Pancreas (tissue), 10 donors: ENCODE measurements at places on chromosomes 16 and 17. TPM values are rescaled to one million over a fixed set of nuclear protein-coding genes. Genes with fewer than 3 reads are reported as not detected.

GRCh38 chr17:48127371-48128051, 19.9 kb downstream of the SNX11 start:
- H3K27me3 ChIP-seq: no peaks in the 10 kb centered on the region
- no peaks in the 10 kb centered on the region for H3K4me1 ChIP-seq
- peaks cover 7% of the 10 kb centered on the region for H3K36me3 ChIP-seq
- H3K4me3 ChIP-seq: no peak overlapping the region
- no peak for DNase-seq
- no peak overlapping the region for H3K27ac ChIP-seq

- no peaks in the 10 kb centered on the region for H3K36me3 ChIP-seq
- no peaks in the 10 kb centered on the region for H3K27me3 ChIP-seq
- DNase-seq: no peak
- no peaks in the 10 kb centered on the region for H3K4me1 ChIP-seq
Observed at GRCh38 chr17:69909389-69909788, 165.6 kb upstream of the KCNJ16 start.

DNA sequence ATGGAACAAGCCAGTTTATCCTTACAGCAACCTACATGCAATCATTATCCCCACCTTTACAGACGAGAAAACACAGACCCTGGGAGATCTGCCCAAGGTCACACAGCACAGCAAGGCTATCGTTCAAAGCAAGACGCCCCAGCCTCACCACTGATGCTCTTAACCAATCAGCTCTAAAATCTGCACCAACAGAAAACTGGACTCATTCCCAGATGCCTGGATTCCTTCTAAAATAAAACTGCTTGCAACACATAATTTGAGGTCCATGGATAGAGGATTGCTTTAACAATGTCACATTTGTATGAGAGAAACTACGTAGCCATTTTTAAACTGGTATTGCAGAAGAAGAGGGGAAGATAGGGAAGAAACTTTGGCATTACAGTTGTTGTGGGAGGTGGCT, 6.8 kb downstream of the COTL1 start:
- H3K36me3 ChIP-seq: no peaks in the 10 kb centered on the region
- no peak overlapping the region for H3K27ac ChIP-seq
- no peak for DNase-seq

GRCh38 chr17:21475571-21475970, 99.4 kb downstream of the KCNJ12 start:
- H3K4me1 ChIP-seq: no peaks in the 10 kb centered on the region
- no peak overlapping the region for H3K27ac ChIP-seq
- no peaks in the 10 kb centered on the region for H3K27me3 ChIP-seq
- DNase-seq: no peak
- no peaks in the 10 kb centered on the region for H3K36me3 ChIP-seq
- no peak overlapping the region for H3K4me3 ChIP-seq

GRCh38 chr17:39979893-39980350, 685 bp upstream of the PSMD3 start:
- H3K4me3 ChIP-seq: peak overlapping the region; percentile 98
- H3K4me1 ChIP-seq: peaks cover 8% of the 10 kb centered on the region
- no peak for DNase-seq

GRCh38 chr17:29559640-29560039, 7.2 kb downstream of the ABHD15 start:
- peaks cover 8% of the 10 kb centered on the region for H3K36me3 ChIP-seq
- H3K4me1 ChIP-seq: peaks cover 4% of the 10 kb centered on the region
- DNase-seq: no peak
- H3K27me3 ChIP-seq: no peaks in the 10 kb centered on the region

- no peak overlapping the region for H3K4me3 ChIP-seq
- no peak overlapping the region for H3K27ac ChIP-seq
- no peaks in the 10 kb centered on the region for H3K36me3 ChIP-seq
- no peaks in the 10 kb centered on the region for H3K27me3 ChIP-seq
Observed at GRCh38 chr17:63381101-63381729, 64.9 kb downstream of the CYB561 start.

Gene ITGB3
- 0.43 TPM for total RNA-seq

Gene BANP
- 13.3 TPM for total RNA-seq

Gene EVPLL
- not detected for total RNA-seq
